ENCODE measurements at places on chromosomes 2 and 18.

DNA sequence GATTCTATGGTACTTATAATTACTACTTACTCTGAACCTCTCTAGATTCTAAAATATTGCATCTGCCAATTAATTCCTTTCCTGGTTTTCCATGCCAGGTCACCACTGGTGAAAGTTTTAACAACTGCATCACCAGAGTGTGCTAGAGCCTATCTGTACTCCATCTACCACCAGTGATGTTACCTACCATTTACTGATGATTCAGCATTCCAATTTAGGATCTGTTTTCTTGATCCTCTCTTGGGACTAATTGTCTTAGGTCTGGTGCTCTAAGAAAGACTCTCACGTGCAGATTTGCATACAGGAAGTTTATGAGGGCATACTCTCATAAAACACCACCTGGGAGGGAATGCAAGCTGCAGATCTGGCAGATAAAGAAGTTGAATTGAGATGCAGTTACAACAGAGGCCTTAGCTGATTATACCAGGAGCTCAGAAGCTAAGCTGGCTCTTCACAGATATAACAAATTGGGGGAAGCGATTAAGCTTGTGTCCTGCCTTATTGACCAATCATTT is 347.6 kb upstream of the VRK2 start:
- no peak for DNase-seq

GRCh38 chr18:74803769-74804168 is 206.1 kb downstream of the ZNF407 start:
- DNase-seq, result no peak

- DNase-seq, result no peak
These were observed 347.4 kb downstream of the PARD3B start for GRCh38 chr2:204892506-204893255.

DNA sequence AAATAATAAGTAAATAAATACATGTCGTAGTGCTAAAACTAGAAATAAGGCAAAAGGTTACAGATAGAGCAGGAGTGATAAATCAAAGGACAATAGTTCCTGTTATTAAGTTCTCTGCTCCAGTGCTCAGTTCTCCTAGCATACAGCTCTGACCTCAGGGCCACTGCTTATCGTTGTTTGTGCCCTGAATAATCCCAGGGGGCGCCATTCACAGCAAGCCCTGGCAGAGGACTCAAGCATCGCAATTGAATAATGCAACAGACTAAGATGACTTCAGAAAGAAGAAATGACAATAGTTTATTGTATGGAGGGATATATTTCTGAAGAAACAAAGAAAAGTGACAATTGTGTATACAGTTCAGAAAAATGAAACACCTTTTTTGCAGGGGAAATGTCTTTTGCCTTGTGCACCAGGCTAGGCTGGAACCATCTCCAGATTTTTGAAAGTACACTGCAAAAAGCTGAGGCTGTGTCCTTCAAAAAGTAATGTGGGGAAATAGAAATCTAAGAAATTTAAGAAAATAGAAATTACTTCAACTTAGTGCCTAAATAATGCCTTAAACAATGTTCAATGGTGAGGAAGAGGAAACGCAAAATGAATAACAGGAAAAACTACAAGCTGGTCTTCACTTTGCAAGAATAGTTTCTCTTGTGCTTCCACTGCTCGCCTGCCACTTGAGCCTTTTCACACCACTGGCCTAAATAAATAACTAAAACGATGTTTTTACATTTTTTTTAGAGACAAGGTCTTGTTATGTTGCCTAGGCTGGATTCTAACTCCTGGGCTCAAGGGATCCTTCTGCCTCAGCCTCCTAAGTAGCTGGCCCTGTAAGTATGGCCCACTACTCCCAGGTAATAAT is 19.0 kb upstream of the CCNYL1 start:
- DNase-seq, result peak; percentile 63

DNA sequence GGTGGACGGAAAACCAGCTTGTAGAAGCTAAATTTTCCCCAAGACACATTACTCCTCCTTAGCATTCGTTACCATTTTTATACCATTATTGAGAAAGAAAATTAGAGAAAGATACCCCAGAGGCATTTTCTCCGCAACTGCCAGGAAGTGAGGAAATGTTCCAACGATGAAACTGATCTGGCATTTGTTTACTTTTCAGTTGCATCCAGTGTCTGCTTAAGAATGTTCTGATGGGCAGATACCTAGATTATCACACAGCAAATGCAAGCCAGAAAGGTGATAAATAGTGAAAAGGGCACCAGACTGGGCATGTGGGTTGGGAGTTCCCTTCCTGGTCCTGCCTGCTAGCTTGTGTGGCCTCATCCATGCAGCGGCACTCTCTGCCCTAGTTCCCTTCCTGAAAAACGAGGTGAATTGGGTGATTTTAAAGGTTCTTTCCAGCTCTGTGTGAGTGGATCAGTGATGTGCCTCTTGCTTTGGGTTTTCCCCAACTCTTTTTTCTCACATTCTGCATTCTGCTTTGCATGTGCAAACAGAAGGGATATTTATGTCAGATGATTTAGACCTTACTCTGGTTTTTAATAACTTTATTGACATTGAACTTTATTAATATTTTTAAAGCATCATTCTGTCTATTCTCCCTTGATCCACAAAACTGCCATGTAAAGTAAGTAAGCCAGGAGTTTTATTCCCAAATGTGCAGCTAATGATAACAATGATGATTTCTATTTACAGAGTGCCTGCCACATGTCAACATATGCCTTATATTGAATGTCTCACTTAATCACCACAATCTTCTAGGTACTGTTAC is 139.6 kb downstream of the INSIG2 start:
- DNase-seq, result no peak

DNA sequence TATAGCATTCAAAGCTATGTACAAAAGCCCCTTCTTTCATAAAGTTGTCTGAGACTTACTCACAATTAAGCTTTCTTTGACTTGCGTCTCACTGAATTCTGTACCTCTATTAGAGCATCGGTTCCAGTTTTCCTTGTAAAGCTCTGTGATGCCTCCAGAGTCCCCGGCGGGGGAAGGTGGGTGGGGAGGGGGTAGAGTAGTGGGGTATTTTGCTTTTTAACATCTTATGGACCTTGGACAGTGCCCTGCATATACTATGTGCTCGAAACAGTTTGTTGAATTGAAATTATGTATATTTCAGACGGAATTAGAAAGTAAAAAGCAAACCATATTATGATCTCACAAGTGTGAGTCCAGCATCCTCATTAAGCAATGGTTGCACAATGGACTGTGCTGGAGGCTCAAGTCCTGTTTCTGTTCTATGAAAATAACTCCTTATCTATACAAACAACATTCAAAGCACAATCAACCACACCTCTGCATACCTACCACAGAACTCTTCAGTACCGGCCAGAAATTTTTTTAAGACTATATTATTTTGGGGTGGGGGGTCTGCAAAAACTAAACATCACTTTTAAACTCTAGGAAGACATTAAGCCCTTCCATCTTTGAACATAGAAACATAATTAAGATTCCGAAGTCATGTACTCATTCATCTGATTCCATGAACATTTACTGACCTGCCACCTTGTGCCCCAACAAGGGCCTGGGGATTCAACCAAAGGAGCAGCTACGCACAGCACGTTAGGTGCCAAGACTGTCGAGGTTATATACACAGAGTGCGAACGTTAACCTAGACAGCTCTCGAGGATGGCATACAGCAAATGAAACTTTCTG is 908 bp downstream of the STAT1 start:
- DNase-seq, result no peak

GRCh38 chr2:26870585-26871095 is 22.7 kb downstream of the DPYSL5 start:
- DNase-seq, result no peak

DNA sequence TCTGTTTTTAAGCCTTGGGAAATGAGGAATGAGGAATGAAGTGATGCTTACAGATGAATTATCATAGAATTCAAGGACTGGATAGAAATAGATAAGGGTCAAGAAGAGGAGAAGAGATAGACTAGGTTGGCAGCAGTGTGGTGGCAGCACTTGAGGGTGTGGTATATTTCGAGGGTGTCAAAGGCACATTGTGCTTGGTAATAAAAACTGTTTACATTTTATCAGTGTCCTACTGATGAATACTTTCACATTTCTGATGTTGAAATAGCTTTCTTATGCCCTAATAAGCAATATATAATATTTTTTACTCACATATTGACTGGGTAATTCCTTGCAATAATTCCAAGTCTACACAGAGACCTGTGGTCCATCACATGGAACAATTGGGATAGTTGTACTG is 3.4 kb downstream of the TFPI start:
- no peak for DNase-seq

DNA sequence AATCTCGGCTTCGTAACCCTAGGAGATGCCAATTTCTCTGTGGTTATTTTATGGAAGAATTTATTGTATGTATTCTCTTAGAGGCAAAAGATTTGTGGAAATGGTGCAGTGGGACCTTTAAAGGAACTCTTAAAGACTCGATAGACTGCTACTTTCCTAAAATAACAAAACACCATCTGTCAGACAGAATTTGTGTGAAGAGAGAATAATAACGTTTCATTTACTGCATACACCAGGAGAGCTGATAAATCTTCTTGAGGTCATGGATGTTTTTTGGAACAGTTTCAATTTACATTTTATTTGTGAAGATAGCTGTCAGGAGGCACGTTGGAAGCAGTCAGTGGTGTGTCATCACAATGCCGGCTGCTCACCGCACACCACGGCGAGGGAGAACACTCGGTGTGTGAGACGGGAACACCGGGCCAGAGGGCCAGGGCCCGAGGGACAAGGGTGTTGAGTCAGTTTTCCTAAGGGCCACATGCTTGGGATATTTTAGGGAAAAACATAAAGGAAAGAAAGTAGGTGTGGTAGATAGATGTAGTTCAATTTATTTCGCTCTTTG is 1681.0 kb upstream of the DDX18 start:
- no peak for DNase-seq

- no peak for DNase-seq
These were observed 31.0 kb upstream of the CATIP start for GRCh38 chr2:218325566-218326160.

DNA sequence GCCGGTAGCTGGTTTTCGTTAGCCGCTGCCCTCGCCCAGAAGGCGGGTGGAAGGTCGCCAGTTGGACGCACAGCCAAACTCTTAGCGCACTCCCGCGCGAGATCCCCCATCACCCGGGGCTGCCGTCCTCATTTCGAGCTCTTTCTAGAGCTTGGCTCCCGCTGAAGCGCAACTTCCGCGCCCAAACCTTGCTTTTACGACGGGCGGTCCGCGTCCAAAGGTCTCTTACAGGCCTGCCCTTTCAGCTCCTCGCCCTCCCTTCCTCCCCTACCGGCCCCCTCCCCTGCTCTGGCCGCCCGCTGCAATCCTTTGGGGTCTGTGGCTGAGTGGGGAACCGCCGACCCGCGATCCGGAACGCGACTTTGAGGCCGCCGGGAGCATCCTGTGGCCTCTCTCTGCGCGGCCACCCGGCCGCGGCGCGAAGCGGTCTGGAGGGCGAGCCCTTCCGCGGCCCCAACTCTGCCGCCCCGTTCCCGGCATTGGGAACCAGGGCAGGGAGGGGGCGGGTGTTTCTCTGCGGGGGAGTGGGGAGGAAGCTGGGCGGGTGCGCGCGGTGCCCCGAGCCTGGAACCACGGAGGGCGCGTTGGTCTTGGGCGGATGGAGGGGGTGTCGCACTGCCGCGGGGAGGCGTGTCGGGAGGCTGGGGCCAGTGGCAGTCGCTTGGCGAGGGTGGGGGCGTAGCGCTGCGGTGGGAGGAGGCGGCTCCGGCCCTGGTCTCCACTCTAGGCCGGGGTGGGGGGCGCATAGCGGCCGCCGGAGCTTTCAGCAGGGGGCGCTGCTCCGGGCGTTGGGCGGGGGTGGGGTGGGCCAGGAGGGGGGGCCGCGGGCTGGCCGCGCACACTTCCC is at the start of gene GDF7:
GDF7 (plus strand) TSS at position 841 of the 847 bp plus-strand sequence. CDS start 96 bp downstream, outside the sequence.
- peak; percentile 28 for DNase-seq

DNA sequence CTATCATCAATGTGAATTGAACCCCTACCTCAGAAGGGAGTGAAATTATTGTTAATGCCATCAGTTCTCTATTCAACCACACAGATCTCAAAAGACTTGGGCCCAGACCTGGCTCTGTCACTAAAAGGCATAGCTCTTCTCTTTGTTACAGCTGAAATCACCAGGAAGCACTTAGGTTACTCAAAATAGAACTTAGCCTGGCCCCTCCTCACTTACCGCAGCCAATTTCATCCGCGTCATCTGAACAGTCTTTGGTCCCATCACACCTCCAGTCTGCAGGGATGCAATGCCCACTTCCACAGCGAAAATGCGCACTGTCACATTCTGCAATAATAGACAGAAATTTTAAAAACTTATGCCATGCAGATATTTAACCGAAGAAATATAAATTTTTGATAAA is 41.8 kb downstream of the LRP2 start:
- no peak for DNase-seq

GRCh38 chr2:114925296-114926255 is 483.1 kb downstream of the DPP10 start:
- no peak for DNase-seq

DNA sequence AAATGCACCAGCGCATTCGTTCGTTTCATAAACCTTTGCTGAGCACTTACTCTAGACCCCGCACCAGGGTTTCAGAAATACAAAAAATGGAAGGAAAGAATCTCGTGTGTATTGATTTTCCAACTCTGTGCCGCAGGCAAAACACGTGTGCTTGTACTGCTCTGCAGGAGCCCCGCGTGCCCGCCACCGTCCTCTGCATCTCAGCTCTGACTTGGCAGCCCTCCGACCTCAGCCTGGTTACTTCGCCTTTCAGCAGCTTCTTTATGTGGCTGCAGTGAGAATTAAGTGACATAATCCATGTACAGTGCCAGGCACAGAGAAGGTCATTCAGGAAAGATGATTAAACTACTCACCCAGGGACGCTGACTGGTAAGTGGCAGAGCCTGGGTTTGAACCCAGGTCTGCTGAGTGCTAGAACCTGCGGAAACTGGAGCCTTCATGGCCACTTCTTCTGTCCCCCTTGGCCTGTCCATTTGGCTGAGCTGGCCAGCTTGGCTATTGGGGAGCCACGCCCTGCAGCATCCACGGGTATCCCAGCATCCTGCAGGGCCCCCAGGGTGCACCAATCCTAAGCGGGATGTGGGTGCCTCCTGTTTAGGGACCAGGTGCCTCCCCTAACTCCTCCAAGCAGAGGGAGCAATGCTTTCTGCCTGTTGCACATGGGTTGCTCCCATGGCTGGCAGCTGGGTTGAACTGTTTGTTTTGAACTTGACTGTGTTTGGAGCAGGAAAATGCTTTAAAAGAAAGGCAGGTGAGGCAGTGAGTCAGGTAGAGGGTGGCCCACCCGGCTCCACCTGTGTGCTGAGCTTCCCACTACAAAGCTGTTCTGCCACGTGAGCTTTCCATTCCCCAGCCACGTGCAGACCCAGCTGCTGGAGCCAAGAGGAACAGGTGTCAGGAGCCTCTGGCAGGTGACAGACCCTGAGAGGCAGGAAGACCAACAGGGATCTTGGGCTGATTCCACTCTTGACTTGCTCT is 34.3 kb downstream of the INHBB start:
- DNase-seq, result no peak

- no peak for DNase-seq
These were observed 14.1 kb upstream of the HOXD1 start for GRCh38 chr2:176174382-176174823.

DNA sequence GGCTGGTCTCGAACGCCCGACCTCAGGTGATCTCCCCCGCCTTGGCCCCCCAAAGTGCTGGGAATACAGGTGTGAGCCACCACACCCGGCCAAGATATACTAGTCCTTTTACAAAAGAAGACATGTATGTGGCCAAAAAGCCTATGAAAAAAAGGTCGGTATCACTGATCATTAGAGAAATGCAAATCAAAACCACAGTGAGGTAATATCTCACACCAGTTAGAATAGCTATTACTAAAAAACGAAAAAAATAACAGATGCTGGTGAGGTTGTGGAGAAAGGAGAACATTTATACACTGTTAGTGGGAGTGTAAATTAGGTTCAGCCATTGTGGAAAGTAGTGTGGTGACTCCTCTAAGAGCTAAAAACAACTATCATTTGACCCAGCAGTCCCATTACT is 26.4 kb downstream of the KLHL23 start:
- DNase-seq, result no peak

All from CD4-positive, alpha-beta T cell treated with Interleukin-10 for 1 hour (primary cell).